ENCODE measurements at places on chromosomes 2 and 18. TPM values are rescaled to one million over a fixed set of nuclear protein-coding genes. Genes with fewer than 3 reads are reported as not detected.

- DNase-seq: peak; percentile 29
These were observed 1.4 kb downstream of the SOX11 start for GRCh38 chr2:5693287-5694201.

The NLRC4 gene
- total RNA-seq: not detected

GRCh38 chr2:239327536-239328350, 73.1 kb downstream of the HDAC4 start:
- DNase-seq: no peak

DNA sequence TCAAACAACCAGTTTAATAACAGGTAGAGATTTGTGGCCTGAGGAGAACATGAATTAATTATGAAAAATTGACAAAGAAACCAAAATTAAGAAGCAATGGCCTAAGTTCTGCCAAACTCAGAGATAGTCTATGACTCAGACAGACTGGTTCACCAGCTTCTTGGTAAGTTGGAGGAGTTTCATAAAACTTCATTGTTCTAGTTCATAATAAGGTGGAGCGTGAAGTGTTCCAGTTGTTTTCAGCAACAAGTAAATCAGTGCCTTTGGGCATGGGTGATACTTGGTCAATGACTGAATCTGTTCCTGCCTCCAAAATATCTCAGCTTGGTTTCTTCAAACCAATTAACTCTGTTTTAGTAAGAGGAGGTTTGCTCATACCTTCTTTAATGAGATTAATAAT, 40.0 kb downstream of the SLC40A1 start:
- DNase-seq: no peak

GRCh38 chr2:148545390-148546256, 98.9 kb upstream of the EPC2 start:
- no peak for DNase-seq

DNA sequence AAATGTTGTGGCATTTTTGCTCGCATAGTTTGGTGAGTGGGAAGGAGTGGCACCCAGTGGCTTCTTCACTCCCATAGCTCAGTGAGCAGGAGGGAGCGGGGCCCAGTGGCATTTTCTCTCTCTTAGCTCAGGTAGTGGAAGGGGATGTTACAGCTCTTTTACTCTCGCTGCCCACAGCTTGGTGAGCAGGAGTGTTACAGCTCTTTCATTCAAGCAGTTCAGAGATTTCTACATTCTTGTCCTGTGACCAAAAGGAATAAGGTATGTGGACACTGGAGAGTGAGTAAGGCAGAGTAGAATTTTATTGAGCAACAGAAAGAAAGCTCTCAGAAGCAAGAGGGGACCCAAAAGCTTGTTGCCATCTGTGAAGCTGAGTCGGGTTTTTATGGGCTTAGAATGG, 192.4 kb downstream of the SPAG16 start:
- DNase-seq: no peak

The MCEE gene
- 4.4 TPM for total RNA-seq

The LINC00305 gene
- total RNA-seq: not detected

The CCDC178 gene
- total RNA-seq: not detected

GRCh38 chr18:26813043-26813442, 52.5 kb downstream of the AQP4 start:
- no peak for DNase-seq

GRCh38 chr2:55949211-55949610, 25.6 kb upstream of the EFEMP1 start:
- DNase-seq: no peak

GRCh38 chr2:460861-461260, 173.0 kb upstream of the ALKAL2 start:
- DNase-seq: peak; percentile 6

The PAX8 gene
- total RNA-seq: 1.8 TPM

DNA sequence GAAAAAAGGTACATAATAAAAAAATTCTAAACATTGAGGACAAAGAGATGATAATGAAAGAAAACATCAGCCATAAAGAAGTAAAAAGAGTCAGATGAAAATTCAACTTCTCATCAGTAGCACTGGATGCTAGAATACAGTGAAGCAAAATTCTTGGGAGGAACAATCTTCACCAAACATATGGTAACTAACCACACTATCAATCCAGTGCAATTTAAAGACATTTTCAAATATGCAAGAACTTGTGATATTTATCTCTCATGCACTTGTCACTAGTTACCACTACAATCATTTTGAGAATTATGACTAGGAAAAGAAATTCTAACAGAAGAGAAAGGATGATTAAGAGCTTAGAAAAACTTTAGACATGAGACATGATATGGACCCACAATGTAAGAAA, 127.4 kb downstream of the RTTN start:
- DNase-seq: no peak

DNA sequence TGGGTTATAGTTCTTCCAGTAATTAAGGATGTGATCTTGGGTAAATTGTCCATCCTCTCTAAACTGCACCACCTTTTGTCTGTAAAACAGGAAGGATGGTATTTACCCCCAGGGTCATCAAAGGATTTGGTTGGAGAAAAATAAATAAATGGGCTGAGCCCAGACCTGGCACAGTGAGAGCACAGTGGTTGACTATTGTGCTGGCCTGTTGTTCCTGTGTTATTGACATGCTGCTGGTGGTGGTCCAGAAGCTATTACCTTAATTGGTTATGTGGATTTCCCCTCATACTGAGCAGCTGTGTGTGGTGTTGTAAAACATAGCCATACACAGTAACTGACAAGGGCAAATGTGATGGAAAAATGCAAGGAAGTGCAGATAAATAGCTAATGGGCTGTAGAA, 746 bp upstream of the IL37 start:
- DNase-seq: no peak

- DNase-seq: peak; percentile 44
These were observed 528 bp upstream of the PCGF1 start for GRCh38 chr2:74507926-74508520.

DNA sequence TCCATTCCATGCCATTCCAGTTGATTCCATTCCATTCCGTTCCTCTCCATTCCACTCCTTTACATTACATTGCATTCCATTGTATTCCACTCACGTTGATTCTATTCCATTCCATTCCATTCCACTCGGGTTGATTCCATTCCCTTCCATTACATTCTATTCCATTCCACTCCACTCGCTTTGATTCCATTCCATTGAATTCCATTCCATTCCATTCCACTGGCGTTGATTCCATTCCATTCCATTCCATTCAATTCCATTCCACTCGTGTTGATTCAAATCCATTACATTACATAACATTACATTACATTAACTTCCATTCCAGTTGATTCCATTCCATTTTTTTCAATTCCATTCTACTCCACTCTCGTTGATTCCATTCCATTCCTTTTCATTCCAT, 1142.8 kb downstream of the RPIA start:
- DNase-seq: no peak

The ANTXR1 gene
- total RNA-seq: 57.0 TPM

GRCh38 chr2:172009823-172010222, 10.1 kb downstream of the METAP1D start:
- DNase-seq: peak; percentile 36

DNA sequence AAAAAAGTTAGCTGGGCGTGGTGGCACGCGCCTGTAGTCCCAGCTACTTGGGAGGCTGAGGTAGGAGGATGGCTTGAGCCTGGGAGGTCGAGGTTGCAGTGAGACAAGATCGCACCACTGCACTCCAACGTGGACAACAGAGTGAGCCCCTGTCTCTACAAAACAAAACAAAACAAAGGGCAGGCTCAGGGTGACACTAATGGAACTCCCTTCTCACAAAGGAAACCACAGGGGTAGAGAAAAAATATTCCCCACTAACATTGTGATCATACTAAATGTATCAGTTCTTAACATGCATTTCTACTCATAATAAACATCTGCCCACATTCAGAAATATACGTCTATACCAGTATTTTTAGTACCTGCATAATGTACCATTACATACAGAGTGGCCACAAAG, 21.1 kb downstream of the STAM2 start:
- DNase-seq: no peak

The AGXT gene
- 0.07 TPM for total RNA-seq

DNA sequence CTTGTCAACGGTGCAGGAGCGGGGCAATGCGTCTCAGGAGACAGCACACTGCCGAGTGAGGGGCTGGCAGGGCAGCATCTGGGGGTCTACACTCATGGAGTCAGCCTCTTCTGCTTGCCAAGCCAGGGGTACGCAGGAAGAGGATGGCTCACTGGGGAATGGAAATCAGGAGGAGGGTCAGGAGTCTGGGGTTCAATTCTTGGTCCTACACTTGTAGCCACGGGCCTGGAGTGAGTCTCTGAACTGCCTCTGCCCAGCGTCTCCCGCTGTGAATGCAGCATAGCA, 70.0 kb downstream of the CAPN13 start:
- DNase-seq: no peak

GRCh38 chr18:75742516-75742915, 315.0 kb upstream of the SMIM21 start:
- no peak for DNase-seq

- no peak for DNase-seq
These were observed 76.2 kb downstream of the MAPRE2 start for GRCh38 chr18:35117372-35117771.
